ENCODE measurements at places on chromosomes 5 and 9.
A peak's percentile ranks its signal among the peaks of the same experiment; 100 is the strongest.

- DNase-seq, result peak; percentile 23
Measured at GRCh38 chr9:136516191-136516654, 29.6 kb downstream of the NOTCH1 start.

- no peak for DNase-seq
Measured at GRCh38 chr5:134543820-134544614, 18.5 kb downstream of the JADE2 start.

DNA sequence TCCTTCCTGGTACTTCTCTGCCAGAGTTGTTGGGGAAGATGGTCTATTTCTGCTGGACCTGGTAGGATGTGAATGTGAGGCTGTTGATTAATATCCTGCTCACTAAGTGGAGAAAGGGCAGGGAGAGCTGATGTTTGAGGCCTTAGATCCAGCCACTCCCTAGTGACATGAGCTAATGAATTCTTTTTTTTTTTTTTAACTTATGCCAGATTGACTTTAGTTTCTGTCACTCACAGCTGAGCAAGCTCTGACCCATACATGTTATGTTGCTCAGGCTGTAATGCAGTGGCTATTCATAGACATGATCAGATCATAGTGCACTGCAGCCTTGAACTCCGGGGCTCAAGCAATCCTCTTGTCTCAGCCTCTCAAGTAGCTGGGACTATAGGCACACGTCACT, 75.1 kb upstream of the SPRY4 start:
- DNase-seq, result no peak

DNA sequence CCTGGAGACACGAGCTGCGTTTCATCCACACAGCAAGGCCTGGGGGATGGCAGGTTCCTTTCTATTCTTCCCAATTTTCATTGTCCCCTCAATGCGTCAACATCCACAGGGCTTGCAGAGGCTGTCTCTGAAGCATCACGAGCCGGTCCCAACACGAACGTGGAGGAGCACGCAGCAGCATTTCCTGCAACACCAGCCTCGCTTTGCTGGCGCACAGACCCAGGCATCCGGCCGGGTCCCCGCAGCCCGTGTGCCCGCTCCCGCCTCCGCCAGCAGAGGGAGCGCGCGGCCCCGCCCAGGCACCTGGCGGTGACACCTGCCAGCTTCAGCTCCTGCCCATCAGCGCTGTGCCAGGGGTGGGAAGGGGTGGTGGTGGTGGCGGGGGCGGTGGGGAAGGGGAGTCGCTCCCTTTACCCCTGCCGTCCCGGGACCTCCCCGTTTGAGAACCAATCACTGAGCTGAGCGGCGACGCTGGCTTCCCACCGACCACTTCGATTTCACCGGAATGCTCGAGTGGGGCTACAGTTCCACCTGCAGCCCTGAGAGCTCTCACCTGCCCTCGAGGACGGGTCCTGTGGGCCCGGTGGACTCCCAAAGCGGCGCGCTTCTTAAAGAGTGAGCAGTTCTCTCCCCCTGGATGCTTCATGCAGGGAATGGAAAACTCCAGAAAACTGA, 464.5 kb downstream of the ICE1 start:
- DNase-seq, result no peak

- peak; percentile 79 for DNase-seq
Measured at GRCh38 chr5:170750791-170751190, 32.7 kb upstream of the GABRP start.

DNA sequence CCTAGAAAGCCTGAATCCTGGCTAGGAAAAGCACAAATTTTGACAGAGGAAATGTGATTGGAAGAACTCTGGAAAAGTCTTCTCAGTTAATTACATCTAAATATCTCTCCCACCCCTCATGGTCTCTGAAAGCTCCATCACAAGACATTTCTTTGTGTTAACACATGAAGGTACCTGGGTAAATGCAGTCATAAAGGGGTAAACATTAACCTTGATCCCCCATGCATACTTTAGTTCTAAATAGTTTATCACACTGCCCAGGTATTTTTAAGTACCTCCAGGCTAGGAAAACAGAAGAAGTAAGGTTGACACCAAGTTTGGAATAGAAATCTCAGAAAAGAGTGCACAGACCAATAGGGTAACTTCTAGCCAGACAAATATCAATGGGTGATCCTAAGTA, 334.5 kb downstream of the PIK3R1 start:
- no peak for DNase-seq

DNA sequence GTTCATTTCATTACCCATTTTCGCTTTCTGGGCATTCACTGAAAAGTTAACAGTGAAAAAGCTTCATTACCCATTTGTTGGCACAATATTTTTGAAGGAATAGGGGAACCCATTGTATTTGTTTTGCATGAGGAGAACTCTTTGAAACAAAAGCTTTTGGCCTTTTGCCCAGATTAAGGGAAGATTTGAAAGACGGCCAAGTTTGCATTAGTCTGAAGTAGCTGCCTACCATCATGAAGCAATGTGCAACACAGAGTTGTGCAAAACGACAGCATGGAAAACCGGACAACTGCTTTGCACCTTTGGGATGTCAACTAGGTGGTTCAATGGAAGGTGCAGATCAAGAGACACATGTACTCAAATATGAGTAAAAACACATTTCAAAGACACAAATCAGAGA, 84.9 kb downstream of the TRPM3 start:
- DNase-seq, result peak; percentile 56

DNA sequence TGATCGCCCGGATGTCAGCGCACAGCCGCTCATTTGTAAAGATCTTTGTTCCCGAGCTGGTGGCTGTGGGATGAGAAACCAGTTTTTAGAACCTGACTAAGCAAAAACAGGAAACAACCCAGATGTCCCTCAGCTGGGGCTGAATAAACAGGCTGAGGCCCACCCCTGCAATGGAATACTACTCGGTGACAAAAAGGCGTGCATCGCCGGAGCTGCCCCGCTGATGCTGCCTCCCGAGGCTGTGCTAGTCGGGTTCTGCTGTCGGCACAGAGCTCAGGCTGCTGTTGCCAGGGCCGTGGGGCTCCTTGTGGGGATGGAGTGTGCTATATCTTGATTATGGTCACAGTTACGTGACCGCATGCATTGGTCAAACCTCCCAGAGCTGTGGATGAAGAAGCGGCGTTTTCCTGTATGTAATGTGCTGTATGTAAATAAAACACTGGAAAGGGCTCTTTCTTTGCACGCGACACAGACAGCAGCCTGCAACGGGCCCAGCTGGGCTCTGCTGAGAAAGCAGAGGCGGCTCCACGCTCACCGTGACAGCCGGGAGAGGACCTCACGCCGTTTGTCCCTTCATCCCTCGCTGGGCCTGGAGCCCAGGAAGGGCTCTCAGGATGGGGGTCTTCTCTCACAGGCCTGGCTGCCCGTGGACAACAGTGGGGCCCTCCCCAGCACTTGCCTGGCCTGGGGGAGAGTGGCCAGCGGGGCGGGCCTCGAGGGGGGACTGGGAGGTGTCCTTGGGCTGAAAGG, 51.5 kb upstream of the RNU6ATAC start:
- no peak for DNase-seq

- DNase-seq, result peak; percentile 13
Measured at GRCh38 chr5:134555223-134555889, 29.9 kb downstream of the JADE2 start.

DNA sequence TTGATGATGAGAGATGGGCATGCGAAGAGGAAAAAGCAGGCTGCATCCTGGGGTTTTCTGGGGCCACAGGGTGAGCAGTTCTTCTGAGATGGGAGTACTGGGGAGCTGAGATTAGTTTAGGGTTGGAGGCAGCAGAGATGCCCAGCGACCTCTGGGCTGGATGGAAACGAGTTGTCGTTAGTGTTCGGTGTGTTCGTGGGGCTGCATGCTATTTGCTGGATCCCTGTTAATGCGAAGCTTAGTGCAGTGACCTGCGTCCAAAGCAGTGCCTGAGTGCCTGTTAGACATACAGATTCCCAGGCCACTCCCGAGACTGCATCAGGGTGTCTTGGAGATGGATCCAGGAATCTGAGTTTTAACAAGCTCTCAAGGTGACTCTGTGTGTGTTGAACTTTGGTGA, 201.3 kb downstream of the CACNA1B start:
- no peak for DNase-seq

DNA sequence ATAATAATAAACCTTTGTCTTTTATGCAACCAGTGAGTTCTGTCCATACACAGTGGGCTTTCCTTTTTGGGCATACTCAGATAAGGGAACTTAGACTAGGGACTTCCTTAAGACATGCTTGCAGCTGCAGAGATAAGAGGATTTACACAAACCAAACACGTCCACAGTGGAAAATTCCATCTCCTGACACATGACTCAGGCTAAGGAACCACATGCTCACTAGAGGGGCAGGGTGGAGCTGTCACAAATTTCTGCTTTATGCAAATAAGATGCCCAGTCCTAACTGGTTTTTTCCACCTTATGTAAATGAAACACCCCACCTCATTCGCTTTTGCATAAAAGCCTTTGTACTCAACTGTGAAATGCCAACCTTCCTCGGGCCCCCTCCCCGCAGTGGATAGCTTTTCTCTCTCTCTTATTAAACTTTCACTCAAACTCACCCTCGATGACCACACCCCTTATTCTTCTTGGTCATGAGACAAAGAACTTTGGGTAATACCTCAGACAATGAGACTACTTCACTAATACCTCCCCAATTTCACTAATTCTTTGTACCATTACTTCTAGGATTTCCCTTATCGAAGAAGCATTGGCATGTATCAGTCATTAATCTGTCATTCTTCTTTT, 170.3 kb upstream of the FTMT start:
- no peak for DNase-seq

GRCh38 chr5:139293202-139293506, 386 bp upstream of the MATR3 start:
- no peak for DNase-seq

DNA sequence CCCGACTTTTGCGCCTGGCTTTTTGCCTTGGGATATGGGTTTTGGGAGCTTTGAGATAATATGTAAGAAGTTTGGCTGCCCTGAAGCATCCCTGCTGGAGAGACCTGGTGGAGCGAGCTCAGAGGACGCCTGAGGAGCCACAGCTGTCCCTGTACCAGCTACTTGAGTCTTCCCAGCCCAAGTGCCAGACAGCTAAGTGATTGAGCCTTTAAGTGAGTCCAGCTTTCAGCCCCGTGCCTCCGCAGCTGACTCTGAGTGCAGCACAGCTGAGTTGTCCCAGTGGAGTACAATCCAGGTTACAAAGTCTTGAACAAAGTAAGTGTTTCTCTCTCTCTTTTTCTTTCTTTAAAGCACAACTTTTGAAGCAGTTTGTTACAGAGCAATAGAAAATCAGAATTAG, 203.8 kb upstream of the DAP start:
- peak; percentile 87 for DNase-seq

GRCh38 chr9:91198405-91198804, 163.3 kb downstream of the AUH start:
- DNase-seq, result no peak

DNA sequence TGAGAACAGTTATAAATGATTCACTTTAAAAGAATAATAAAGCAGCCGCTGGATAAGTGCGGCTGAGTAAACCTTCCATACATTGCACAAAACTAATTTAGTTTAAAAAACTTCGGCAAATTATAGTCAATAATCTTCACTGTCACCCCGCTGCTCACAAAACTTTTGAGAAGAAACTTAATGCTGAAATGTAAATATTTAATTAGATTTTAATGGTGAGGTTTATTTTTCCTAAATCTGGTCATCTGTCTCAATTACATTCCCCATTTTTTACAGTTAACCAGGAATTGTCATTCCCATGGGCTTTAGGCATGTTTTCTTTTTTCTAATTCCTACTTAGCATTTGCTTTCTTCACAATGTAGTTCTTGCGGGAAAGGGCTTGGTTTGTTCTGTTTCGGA, 169.8 kb downstream of the CAAP1 start:
- no peak for DNase-seq

DNA sequence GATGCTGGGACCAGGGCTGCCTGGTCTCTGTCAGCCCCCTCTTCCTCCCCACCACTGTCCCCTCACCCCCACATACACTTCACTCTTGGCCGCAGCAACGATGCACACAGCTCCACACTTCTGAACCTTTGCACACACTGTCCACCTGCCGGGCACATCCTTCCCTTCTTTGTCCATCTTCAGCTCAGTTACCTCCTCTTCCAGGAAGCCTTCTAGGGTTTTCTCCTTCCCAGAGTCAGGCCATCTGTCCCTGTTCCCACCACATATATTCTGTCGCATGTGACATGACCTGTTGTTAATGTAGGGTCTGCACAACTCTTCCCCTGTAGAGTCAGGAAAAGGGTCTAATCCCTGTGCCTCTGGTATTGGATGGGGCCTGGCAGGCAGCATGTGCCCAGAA, 38.6 kb upstream of the PHYKPL start:
- DNase-seq, result no peak

GRCh38 chr9:97981846-97982682, 1.1 kb upstream of the ANP32B start:
- no peak for DNase-seq

- DNase-seq, result peak; percentile 90
Measured at GRCh38 chr5:91313757-91314673, 69.1 kb downstream of the ARRDC3 start.

DNA sequence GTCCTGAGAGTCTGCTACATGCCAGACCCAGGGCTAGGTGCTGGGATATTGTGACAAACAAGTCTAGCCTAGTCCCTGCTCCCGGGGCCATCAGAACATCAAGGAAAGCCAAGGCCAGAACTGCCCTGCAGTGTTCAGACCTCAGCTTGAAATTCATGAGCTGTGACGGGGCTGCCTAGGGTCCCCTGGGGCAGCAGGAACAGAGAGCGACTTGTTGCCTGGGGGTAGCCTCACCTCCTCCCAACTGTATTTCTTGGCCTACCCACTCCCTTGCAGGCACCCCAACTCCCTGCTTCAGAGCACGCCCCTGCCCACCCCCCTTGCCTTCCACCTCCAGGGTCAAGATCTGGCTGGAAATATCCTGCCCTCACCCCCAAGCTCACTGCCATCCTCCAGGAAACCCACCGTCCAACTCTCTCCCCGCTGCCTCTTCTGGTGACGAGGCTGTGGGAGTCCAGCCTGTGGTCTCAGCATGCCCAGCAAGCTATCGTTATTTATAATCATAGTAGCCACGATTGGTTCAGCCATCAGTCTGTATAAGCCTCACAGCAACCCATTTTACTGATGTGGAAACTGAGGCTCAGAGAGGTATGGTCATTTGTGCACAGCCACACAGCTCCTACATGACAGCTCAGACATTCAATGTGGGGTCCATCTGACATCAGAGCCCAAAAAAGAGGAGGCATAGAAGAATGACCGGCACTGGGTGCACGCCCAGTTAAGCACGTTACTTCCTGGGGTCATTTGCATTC, 10.7 kb downstream of the DNM1 start:
- DNase-seq, result no peak

GRCh38 chr5:119919279-119919678, 289.9 kb downstream of the FAM170A start:
- no peak for DNase-seq

DNA sequence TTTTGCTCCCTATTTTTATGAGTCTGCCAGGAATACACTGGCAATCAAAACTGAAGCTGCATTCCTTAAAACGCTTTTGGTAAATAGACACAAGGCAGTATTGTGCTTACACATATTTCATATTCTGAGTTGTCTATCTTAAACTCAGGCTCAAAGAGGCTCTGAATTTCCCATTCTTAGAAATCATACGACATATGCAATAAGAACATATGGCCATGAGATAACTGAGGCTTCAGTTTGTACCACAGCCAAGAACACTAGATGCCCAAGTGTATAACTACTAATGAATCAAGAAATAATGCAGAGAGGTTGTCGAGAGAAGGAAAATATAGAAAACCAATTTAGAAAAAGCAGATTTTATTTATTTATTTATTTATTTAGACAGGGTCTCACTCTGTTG, 357.4 kb downstream of the NDUFS4 start:
- DNase-seq, result no peak
